ENCODE measurements at places on chromosomes 6 and 20. TPM values are rescaled to one million over a fixed set of nuclear protein-coding genes. Genes with fewer than 3 reads are reported as not detected.
A peak's percentile ranks its signal among the peaks of the same experiment; 100 is the strongest.

The ESR1 gene
- 4.9 TPM for total RNA-seq

The RPS18 gene
- total RNA-seq = 1,178 TPM

The CDSN gene
- total RNA-seq = 1.6 TPM

The KCNK16 gene
- total RNA-seq = not detected

The ZNF512B gene
- 10.2 TPM for total RNA-seq

The LIN28B gene
- not detected for total RNA-seq

The C2 gene
- 40.2 TPM for total RNA-seq

- DNase-seq = no peak
- peaks cover 8% of the 10 kb centered on the region for H3K27me3 ChIP-seq
- H3K4me1 ChIP-seq = peaks cover 4% of the 10 kb centered on the region
- H3K27ac ChIP-seq = no peak overlapping the region
- peak overlapping the region; percentile 54 for H3K4me3 ChIP-seq
- no peaks in the 10 kb centered on the region for H3K36me3 ChIP-seq
Measured at GRCh38 chr6:34154668-34155447, 9.0 kb upstream of the GRM4 start.

DNA sequence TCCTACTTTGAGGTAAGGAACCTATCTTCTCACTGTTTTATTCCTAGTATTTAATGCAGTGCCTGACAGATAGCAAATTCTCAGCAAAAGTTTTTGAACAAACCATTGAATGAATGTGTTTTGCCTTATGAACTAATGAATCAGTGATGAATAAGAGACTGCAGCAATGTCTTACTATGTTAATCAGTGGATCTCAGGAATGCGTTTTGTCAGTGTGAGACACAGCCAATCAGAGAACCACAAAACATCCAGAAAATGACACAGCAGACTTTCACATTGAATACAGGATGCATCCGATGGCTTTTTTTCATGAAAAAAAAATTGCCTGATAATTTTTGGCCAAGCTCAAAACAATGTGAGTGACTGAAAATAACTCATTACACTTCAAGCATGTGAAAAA, 270.5 kb downstream of the BMP2 start:
- H3K27ac ChIP-seq = no peak overlapping the region
- no peak for DNase-seq
- no peak overlapping the region for H3K4me3 ChIP-seq
- no peaks in the 10 kb centered on the region for H3K4me1 ChIP-seq

- no peaks in the 10 kb centered on the region for H3K4me1 ChIP-seq
- DNase-seq = no peak
- H3K4me3 ChIP-seq = no peak overlapping the region
Measured at GRCh38 chr20:51042657-51043247, 19.8 kb upstream of the KCNG1 start.

- H3K27me3 ChIP-seq = no peaks in the 10 kb centered on the region
- no peak for DNase-seq
- no peaks in the 10 kb centered on the region for H3K36me3 ChIP-seq
- H3K27ac ChIP-seq = peak overlapping the region; percentile 21
- H3K4me1 ChIP-seq = no peaks in the 10 kb centered on the region
Measured at GRCh38 chr6:113018351-113019151, 671.4 kb downstream of the RFPL4B start.

DNA sequence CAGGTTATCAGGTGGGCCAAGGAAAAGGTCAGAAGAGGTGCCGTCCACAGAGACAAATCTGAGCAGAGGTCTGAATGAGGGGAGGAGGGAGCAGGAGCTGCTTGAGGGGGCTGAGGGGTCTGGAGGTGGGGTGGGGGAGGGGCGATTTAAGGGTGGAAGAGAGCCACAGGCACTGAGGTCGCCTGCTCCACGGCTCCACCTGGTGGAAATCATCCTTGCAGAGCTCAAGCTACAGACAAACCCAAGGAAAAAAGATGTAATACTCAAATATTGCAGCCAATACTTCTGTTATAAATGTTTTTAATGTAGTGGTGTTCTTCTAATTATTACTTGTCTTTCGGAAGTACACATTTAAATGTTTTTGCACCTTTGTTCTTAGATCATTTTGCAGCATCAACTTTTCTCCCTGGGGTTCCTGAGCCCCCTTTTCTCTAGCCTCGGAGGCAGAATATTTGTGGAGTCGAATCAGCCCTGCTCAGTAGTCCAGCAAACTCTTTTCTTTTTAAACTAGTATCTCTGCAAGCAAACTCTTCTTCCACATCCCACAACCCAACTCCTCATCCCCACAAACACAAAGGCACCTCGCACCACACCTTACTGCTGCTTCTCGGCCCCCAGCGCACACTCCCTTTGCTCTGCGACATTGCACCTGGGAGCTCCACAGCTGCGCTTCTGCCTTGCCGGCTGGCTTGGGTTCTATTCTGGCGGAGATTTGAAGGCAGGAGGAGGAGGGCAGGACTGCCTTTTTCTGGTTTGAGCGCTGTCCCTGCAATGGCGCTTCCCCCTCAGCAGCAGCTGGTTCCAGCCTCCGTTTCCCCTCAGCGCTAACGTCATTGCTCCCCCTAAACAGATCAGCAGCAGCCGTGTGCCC, 51.0 kb upstream of the TFAP2A start:
- H3K4me3 ChIP-seq = no peak overlapping the region
- H3K4me1 ChIP-seq = no peaks in the 10 kb centered on the region
- H3K27me3 ChIP-seq = no peaks in the 10 kb centered on the region
- H3K36me3 ChIP-seq = no peaks in the 10 kb centered on the region

GRCh38 chr6:144879436-144879835, 594.3 kb downstream of the UTRN start:
- H3K27ac ChIP-seq = no peak overlapping the region
- DNase-seq = no peak
- no peaks in the 10 kb centered on the region for H3K36me3 ChIP-seq
- H3K4me1 ChIP-seq = no peaks in the 10 kb centered on the region
- H3K27me3 ChIP-seq = no peaks in the 10 kb centered on the region

GRCh38 chr6:162538643-162539064, 188.9 kb downstream of the PRKN start:
- H3K27me3 ChIP-seq = no peaks in the 10 kb centered on the region
- no peak overlapping the region for H3K4me3 ChIP-seq
- no peak overlapping the region for H3K27ac ChIP-seq
- DNase-seq = no peak
- no peaks in the 10 kb centered on the region for H3K36me3 ChIP-seq

DNA sequence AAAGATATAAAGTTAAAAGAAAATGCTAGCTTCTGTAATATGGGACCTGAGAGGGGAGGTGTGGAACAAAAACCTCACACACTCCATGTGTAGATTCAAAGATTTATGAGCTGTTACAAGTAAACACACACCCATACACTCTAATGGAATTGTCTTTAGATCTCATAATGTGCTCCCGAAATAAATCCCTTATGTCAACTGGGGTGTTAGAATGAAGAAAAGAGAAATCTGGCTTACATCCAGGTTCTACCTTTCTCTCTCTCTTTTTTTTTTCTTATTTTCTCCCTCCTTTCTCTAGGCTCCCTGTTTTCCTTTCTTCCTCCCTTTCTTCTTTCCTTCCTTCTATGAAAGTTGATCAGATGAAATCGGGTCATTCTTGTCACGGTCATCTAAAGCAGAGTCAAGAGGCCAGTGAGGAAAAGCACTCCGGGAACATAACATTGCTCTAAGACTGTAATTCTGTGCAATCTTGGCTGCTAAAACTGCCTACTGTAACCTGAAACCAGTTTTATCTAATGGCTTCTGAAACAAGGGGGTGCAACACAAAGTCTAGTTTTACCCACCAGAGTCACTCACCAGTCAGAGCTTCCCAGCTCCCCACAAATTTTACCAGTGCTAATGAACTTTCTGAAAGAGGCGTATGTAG, 68.3 kb upstream of the BTBD3 start:
- no peak overlapping the region for H3K4me3 ChIP-seq
- H3K36me3 ChIP-seq = no peaks in the 10 kb centered on the region
- no peak overlapping the region for H3K27ac ChIP-seq
- H3K4me1 ChIP-seq = no peaks in the 10 kb centered on the region
- no peak for DNase-seq
- H3K27me3 ChIP-seq = no peaks in the 10 kb centered on the region

GRCh38 chr20:61811166-61811565, 254.5 kb downstream of the TAF4 start:
- no peaks in the 10 kb centered on the region for H3K4me1 ChIP-seq
- DNase-seq = no peak
- H3K36me3 ChIP-seq = no peaks in the 10 kb centered on the region
- H3K27me3 ChIP-seq = no peaks in the 10 kb centered on the region

- H3K27me3 ChIP-seq = no peaks in the 10 kb centered on the region
- no peak for DNase-seq
- no peak overlapping the region for H3K4me3 ChIP-seq
- no peak overlapping the region for H3K27ac ChIP-seq
- H3K4me1 ChIP-seq = no peaks in the 10 kb centered on the region
- H3K36me3 ChIP-seq = no peaks in the 10 kb centered on the region
Measured at GRCh38 chr20:51318058-51318949, 224.2 kb downstream of the NFATC2 start.

DNA sequence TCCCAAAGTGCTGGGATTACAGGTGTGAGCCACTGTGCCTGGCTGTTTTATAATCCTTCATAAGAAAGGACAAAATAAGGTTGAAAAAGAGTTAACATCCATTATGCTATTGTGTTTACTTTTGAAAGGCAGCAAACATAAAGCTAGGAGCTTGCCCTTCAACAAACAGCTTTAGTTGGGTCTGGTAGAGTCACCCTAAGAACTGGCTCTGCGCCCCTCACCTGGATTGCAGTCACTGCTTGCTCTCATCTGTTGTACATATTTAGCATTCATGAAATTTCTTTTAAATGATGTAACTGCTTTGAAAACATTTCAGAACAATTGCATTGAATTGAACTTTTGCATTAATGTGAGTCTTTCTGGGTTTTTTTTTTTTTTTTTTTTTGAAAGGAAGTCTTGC, 38.9 kb downstream of the JARID2 start:
- H3K4me1 ChIP-seq = peaks cover 19% of the 10 kb centered on the region
- DNase-seq = no peak
- H3K4me3 ChIP-seq = no peak overlapping the region
- no peak overlapping the region for H3K27ac ChIP-seq

DNA sequence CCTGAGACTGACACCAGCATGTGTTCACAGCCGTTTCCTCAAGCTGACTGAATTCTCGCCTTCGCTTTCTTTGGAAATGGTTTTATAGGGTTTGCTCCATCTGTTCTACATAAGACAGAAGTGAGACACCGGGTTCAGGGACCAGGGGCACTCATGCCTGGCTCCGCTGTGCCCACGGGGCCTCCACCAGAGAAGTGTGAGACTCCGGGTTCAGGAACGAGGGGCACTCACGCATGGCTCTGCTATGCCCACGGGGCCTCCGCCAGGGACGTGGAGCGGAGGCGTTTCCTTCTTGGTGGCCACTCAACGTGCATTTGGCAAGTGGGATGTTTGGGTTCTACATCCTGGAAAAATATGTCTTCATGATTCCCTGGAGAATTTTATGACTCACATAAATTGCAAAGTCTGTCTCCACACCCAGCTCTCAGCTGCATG, 106.6 kb downstream of the RNASET2 start:
- H3K4me1 ChIP-seq = no peaks in the 10 kb centered on the region
- no peaks in the 10 kb centered on the region for H3K27me3 ChIP-seq
- no peak for DNase-seq

DNA sequence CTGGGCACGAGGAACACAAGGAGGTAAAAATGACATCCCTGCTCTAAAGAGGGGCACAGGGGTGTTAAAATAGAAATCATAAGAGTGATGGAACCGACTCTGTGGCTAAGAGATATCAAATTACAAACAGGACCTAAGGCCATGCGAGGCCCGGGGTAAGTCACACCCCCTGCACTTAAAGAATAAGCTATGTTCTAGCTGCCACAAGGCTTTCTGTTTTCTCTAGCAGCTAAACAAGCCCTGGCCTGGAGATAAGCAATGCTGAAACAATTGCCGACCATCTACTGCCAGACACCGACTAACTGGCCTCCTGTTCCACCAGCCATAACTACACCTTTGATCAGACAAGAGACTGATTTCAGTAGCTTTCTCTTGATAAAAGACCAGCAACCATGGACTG, 32.4 kb downstream of the MDGA1 start:
- no peaks in the 10 kb centered on the region for H3K4me1 ChIP-seq
- no peak overlapping the region for H3K27ac ChIP-seq
- H3K27me3 ChIP-seq = no peaks in the 10 kb centered on the region
- DNase-seq = no peak
- H3K4me3 ChIP-seq = no peak overlapping the region
- H3K36me3 ChIP-seq = peaks cover 7% of the 10 kb centered on the region

GRCh38 chr6:127457456-127458064, 1.6 kb downstream of the KIAA0408 start:
- no peak overlapping the region for H3K4me3 ChIP-seq
- no peaks in the 10 kb centered on the region for H3K27me3 ChIP-seq
- no peak overlapping the region for H3K27ac ChIP-seq
- H3K4me1 ChIP-seq = peaks cover 30% of the 10 kb centered on the region

- no peak overlapping the region for H3K4me3 ChIP-seq
Measured at GRCh38 chr6:95543798-95544197, 33.5 kb upstream of the MANEA start.

DNA sequence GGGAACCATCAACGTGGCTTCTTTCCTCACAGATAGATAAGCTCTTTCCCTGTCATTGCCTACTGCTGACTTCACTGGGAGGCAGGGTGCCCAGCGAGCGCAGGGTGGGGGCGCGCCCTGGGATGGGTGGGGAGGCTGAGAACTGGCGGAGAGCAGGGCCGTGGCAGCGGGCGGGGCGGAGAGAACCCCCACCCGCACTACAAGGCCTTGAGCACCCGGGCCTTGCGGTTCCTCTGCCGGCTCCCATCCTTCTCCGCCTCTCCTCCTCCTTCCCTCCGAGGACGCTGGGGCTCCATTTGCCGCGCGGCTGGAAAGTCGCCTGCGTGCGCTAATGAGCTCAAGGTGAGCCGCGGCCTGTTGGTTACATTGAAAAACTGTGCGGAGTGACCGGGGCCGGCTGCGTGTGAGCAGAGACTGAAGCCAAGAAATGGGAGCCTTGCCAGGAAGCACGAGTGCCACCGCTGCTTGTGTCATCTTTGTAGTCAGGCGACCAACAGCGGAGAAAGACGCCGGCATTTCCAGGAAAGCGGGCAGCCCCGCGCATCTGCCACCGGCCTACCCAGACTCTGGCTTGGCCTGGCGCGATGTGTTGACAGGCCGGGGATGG, 963.5 kb upstream of the SLC35B3 start:
- no peak overlapping the region for H3K27ac ChIP-seq
- H3K27me3 ChIP-seq = no peaks in the 10 kb centered on the region
- H3K36me3 ChIP-seq = no peaks in the 10 kb centered on the region
- no peak for DNase-seq
- H3K4me1 ChIP-seq = no peaks in the 10 kb centered on the region

- no peak for DNase-seq
- no peak overlapping the region for H3K27ac ChIP-seq
- peaks cover 8% of the 10 kb centered on the region for H3K27me3 ChIP-seq
- no peaks in the 10 kb centered on the region for H3K36me3 ChIP-seq
Measured at GRCh38 chr6:150027806-150028565, 2.7 kb upstream of the RAET1L start.

- no peaks in the 10 kb centered on the region for H3K4me1 ChIP-seq
- H3K4me3 ChIP-seq = no peak overlapping the region
- DNase-seq = no peak
- no peaks in the 10 kb centered on the region for H3K36me3 ChIP-seq
- H3K27me3 ChIP-seq = no peaks in the 10 kb centered on the region
Measured at GRCh38 chr6:35945650-35946025, 24.7 kb upstream of the SRPK1 start.

GRCh38 chr6:168400037-168400436, 40.9 kb upstream of the SMOC2 start:
- no peaks in the 10 kb centered on the region for H3K27me3 ChIP-seq
- no peak overlapping the region for H3K4me3 ChIP-seq
- no peaks in the 10 kb centered on the region for H3K4me1 ChIP-seq
- H3K27ac ChIP-seq = no peak overlapping the region
- no peak for DNase-seq

Measured in thoracic aorta (tissue), 2 donors.